Lower leg skin (tissue), 4 donors: ENCODE measurements at places on chromosomes 3 and 15. TPM values are rescaled to one million over a fixed set of nuclear protein-coding genes. Genes with fewer than 3 reads are reported as not detected.

DNA sequence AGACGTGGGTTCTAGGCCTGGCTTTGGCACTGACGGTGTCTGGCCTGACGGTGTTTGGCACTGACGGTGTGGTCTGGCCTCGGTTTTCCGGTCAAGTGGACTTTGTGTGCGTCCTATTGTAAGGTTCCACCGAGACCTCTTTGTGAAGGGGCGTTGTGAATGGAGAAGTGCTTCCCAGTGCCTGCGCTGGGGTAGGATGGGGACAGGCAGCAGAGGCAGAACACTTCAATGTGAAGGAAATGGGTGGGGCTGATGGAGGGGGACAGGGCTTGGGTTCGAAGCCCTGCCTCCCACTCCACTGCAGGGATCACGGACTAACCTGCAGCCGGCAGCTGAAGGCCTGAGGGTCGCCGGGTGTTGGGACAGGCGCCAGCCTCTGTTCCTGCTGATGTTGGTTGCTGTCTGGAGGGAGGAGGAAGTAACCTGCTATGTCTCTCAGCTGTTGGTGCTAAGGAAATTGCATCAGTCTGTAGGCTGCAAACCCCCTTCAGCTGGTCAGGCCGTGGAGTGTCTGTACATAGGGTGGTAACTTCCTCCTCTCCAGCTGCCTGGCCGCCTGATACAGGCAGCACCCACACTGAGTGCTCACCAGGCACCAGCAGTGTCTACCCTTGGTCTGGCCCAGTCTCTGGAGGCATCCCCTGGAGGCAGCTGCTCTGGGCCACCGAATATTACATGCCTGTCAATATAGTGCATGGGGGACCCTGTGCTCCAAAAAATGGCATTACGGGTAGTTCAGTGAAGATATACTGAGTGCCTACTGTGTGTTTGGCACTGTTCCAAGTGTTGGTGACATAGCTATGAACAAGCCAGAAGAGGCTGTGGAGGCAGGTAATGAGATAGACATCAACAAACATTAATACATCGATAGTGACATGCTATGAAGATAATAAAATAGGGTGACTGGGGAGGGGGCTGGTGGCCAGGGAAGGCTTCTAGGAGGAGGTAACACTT is 1.1 kb downstream of the TM6SF1 start:
- peak; percentile 87 for DNase-seq

Gene SLC6A1
- not detected for total RNA-seq

DNA sequence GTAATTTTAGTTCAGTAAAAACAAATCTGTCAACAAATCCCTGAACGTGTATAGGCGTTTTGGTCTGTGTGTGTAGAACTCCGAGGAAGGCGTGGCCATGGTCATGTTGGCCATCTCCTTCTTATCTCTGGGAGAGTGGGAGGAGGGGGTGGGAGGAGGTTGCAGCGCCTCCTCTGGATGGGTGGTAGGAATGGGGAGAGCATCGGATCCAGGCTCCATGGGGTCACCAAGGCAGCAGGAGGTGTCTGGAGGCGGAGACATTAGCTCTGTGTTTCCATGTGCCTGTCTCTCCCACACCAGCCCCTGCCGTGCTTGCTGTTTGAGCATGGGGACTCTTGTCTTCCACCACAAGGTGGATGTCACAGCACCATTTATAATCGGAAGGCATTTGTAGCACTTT is 34.5 kb upstream of the TRPM1 start:
- peak; percentile 32 for DNase-seq

DNA sequence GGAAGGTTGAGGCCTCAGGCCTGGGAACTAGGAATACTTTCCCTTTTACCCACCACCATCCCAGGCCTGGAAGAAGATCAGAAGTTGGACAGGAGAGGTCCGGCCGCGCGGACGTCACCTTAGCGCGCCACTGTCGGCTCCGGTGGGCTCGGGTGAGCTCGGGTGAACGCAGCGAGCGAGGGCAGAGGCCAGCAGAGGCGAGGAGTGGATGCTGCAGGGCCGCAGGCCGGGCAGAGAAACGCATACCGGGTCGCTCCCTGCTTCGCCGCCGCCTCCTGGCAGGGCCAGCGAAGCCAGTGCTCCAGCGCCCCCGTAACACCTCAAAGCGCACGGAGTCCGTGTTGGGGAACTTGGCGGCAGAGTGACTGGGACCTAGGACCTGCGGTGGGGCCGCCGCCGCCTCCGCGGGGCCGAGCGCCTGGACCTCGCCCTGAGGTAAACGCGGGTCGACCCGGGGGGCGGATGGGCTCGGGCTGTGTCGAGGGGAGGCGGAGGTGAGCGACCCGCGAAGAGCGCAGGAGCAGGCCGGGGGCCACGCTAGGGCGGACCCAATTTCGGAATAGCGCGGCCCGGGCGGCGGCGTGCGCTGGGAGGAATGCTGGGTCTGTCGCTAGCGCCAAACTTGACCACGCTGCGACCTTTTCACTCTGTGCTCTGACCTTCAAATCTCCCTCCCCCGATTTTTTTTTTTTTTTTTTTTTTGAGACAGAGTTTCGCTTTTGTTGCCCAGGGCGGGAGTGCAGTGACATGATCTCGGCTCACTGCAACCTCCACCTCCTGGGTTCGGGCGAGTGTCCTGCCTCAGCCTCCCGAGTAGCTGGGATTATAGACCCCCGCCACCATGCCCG is 1.6 kb downstream of the CYP11A1 start:
- DNase-seq, result no peak

Gene ACSBG1
- total RNA-seq, result 97.5 TPM

DNA sequence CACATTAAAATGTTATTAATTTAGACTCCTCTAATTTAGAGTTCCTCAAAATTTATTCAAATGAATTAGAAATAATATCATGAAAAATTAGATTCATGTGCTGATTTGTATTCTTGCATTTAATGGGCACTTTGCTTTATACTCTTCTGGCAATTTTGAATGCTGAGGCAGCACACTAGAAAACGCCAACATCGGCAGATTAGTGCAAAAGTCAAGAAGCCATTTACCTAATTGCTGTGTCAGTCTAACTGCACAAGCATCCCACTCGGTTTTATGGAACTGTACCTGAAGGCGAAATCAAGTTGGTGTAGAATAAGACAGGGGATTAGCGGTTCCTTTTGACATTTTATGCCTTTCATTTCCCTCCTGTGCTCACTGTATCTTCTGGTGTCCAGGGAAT is 382.0 kb downstream of the ROBO2 start:
- DNase-seq, result no peak

Gene LYZL4
- total RNA-seq, result not detected
